ENCODE measurements at places on chromosomes 12 and 14. TPM values are rescaled to one million over a fixed set of nuclear protein-coding genes. Genes with fewer than 3 reads are reported as not detected.

KCNK13 gene
- not detected for total RNA-seq

BLTP3B gene
- 22.7 TPM for total RNA-seq

SPX gene
- 2.6 TPM for total RNA-seq

KLRG1 gene
- total RNA-seq, result 8.0 TPM

- H3K36me3 ChIP-seq, result no peaks in the 10 kb centered on the region
- no peak overlapping the region for H3K27ac ChIP-seq
Observed at GRCh38 chr12:16844875-16845274, 238.9 kb upstream of the LMO3 start.

GRCh38 chr14:67607646-67608045 lies 7.6 kb upstream of the PIGH start:
- no peak for DNase-seq
- H3K4me3 ChIP-seq, result no peak overlapping the region
- H3K36me3 ChIP-seq, result no peaks in the 10 kb centered on the region
- H3K27me3 ChIP-seq, result peaks cover 3% of the 10 kb centered on the region

GRCh38 chr14:67191768-67192290 lies 2.6 kb downstream of the GARIN2 start:
- DNase-seq, result no peak
- H3K27ac ChIP-seq, result no peak overlapping the region
- no peaks in the 10 kb centered on the region for H3K4me1 ChIP-seq
- H3K36me3 ChIP-seq, result no peaks in the 10 kb centered on the region
- no peaks in the 10 kb centered on the region for H3K27me3 ChIP-seq

- H3K27ac ChIP-seq, result no peak overlapping the region
- peaks cover 88% of the 10 kb centered on the region for H3K27me3 ChIP-seq
Observed at GRCh38 chr14:56813143-56813551, 2.9 kb upstream of the OTX2 start.

GRCh38 chr12:48811437-48812090 lies 6.7 kb upstream of the CACNB3 start:
- no peak overlapping the region for H3K4me3 ChIP-seq
- no peak for DNase-seq
- peaks cover 25% of the 10 kb centered on the region for H3K4me1 ChIP-seq
- H3K27me3 ChIP-seq, result peaks cover 18% of the 10 kb centered on the region
- H3K36me3 ChIP-seq, result no peaks in the 10 kb centered on the region
